ENCODE measurements at places on chromosomes 1 and 21.

DNA sequence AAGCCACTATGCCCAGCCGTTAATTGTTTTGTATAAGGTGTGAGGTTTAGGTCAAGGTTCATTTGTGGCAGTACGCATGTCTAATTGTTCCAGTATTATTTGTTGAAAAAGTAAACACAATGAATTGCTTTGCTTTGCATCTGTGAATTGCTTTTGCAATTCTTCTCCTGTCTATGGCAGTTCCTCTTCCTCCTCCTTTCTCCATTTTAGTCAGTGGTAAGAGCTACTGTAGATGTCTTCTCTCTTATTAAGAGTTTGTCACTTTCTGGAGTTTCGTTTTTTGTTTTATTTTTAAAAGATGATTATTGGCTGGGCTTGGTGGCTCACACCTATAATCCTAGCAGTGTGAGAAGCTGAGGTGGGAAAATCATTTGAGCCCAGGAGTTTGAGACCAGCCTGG is 29.2 kb downstream of the C1orf185 start:
- no peak for DNase-seq

DNA sequence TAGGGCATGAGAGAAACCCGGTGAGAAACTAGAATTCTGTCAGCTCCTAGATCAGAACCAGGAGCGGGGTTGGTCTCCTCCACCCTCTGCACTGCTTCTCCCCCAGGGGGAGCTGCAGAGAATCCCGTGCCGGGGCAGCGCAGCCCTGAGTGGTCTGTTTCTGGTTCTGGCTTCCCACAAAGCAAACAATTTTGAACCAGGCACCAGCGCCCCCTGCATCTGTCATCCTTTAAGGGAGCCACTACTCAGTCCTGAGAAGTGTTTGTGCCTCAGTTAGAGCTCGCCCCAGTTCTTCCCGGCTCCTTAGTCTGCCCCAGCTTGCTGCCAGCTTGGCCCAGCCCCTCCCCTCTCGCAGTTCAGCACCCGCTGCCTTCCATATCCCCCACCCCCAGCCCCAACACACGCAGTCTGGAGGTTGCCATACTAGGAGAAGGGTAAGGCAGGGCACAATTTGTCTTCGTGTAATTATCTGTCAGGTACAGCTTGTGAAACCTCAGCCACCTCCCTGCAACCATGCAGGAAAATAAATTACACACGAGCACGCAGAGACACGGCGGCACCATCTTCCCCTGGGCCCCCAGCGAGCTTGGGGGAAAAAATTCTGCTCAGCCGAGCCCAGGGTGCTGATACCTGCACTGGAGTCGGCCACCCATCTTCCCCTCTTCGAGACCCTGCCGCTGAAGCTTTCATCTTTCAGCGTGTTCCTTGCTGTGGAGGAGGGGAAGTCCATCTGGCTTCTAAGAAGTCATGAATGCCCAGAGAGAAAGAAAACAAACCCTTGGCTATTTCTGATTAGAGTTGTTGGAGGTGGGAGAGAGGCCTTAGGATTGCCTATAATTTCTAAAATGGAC is 62.6 kb upstream of the CD1D start:
- peak; percentile 40 for DNase-seq

DNA sequence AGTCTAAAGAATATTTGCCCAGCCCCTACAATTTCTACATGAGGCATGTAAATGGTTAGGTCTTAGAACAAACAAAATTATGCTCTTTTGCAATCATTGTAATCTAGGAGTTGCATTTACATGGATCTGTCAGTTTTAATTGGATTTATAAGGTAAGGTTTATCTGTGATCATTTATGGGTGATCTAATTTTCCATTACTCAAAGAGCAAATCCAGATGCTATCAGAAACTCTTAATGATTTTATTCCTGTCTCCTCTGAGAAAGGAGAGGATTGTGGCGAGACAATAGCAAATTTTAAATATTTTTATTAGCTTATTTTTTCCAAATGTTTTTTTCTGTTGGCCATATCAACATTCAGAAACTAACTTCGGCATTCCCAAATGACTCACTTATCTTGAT is 14.2 kb upstream of the NEGR1 start:
- no peak for DNase-seq

GRCh38 chr1:87305762-87306161 is 22.9 kb upstream of the LMO4 start:
- DNase-seq: no peak

GRCh38 chr1:60298290-60298689 is 224.7 kb upstream of the C1orf87 start:
- no peak for DNase-seq

DNA sequence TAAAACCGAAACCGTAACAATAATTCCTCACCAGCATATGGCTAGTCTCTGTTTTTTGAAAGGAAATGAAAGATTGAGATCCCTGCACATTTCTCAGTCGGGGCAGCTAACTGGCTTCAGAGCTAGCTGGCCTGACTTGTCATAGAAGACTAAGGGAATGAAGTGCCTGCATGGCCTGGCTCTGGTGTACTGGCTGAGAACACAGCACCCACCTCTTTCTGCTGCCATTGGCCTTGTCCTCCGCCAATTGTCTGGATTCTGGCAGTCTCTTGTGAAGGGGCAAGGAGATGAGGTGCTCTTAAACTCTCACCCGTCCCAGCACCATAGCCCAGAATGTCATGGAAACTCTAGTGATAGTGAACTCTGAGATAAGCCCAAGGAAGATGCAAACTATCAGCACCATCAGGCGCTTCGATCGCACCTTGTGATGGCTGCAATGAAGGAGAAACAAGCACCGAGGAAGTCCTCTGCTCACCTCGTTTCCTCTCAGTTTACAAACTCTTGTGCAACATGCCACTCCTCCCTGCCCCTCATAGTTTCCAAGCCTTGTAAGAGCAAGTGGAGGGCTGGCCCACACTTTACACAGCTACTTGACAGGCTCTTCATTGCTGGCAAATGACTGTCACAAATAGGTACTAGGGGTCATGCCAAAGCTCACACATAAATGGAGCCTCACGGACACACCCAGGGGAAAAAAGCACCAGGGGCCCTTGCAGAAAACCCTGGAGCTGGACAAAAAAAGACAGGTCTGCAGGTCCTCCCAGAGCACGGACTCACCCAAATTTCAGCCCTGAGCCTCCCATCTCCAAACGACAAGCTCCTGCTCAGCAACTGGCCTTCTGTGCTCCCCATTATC is 16.4 kb downstream of the INPP5B start:
- no peak for DNase-seq

GRCh38 chr1:61583703-61584102 is 141.2 kb downstream of the TM2D1 start:
- peak; percentile 11 for DNase-seq

DNA sequence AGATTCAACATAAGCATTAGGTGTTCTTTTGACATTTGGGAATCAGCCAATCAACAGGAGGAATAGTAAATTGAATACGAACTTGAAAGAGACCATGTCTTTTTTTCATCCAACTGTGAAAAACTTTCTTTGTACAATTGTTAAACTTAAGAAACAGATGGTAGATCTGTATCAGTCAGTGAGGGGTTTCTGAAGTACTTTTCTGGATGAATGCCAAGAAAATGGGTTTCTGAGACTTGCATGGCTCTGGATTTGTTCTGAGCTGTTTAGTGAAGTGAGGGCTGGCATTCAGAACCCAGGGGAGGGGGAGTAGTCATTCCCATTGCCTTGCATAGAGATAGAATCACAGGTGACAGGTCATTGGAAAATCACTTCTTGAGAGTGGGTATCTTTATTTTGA is 37.4 kb downstream of the PTPRC start:
- no peak for DNase-seq

GRCh38 chr1:7018351-7018750 is 233.1 kb downstream of the CAMTA1 start:
- DNase-seq: no peak

- no peak for DNase-seq
Observed at GRCh38 chr1:173499729-173500128, 22.6 kb downstream of the PRDX6 start.

DNA sequence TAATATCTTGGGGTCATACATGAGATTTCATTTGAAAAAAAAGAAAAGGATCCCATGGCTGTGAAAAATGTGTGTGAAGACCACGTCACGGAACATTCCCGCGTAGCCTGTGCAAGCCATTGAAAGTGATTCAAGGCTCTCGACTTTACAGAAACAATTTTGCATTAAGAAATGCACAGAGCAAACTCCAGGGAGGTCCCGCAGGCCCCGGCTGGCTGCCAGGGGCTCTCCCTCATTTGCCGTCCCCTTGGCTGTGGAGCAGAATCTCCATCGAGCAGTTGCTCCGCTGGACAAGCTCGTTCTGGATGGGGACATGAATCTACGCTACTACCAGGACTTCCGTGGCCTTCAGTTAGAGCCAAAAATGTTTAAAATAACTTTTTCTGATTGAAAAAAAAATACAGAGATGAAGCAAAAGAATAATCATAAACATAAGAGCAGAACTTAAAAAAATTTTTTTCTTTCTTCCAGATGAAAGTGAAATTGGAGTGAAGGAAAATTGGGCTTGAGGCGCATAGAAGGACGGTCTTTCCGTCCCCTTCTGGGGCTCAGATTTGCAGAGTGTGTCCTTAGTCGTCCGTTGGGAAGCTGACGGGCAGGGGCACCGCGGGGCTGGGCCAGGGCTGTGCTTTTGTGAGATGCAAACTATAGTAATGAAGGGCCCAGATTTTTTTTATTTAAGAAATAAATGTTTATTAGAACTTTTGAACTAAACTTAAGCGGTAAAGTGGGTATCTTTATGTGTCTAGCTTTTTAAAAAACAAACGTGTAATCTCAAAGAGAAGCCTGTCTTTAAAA is 68.1 kb upstream of the ARHGEF16 start:
- DNase-seq: no peak

GRCh38 chr1:153609585-153609907 is 3.4 kb downstream of the S100A16 start:
- DNase-seq: no peak

All from kidney tubule cell (primary cell).